ENCODE measurements at places on chromosomes 12 and 14.

- DNase-seq = no peak
These were observed 170.6 kb downstream of the OTOGL start for GRCh38 chr12:80269803-80270552.

DNA sequence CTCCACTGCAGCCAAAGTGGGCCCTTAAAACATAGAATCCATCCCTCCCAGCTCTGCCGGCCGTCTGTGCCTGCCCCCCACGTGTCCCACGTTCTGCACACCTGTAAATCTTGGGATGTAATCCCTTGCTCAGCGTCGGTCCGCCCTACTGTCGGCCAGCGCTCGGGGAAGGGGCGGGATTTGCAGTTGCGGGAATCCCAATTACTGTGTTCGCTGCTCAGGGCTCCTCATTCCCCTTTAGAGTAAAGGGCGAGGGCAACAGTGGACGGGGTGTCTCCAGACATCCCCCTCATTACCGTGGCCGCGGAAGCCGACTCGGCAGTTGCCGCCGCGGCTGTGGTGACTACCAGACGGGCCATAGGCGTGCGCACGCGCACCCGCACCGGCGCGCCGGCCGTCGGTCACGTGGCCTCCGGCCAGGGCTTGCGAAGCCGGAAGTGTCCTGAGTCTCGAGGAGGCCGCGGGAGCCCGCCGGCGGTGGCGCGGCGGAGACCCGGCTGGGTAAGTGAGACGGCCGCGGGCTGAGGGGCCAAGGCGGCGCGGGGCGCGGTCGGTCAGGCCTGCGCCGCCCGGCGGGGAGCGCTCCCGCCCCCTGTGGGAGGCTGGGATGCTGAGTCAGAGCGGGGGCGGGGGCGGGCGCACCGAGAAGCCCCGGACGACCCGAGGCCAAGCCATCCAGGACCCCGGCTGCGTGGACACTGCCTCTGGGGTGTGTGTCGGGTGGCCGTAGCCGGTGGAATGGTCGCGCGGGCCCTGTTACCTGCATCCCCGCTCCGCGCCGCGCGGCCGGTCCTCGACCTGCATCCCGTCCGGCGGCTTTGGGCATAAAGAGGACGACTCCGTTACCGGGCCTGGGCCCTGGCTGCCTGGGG is at the start of gene TBK1:
Gene TBK1 (plus strand): TSS at position 434 of the 872 bp plus-strand sequence. CDS start 3,751 bp downstream, outside the sequence.
- DNase-seq = peak; percentile 83

- DNase-seq = no peak
These were observed 33.7 kb upstream of the MAP1LC3B2 start for GRCh38 chr12:116525418-116526001.

- no peak for DNase-seq
These were observed 30.3 kb downstream of the PDE3A start for GRCh38 chr12:20398686-20399085.

- peak; percentile 76 for DNase-seq
These were observed 4.1 kb downstream of the CD163L1 start for GRCh38 chr12:7439579-7440505.

- no peak for DNase-seq
These were observed 89.9 kb upstream of the RFX4 start for GRCh38 chr12:106492857-106493256.

DNA sequence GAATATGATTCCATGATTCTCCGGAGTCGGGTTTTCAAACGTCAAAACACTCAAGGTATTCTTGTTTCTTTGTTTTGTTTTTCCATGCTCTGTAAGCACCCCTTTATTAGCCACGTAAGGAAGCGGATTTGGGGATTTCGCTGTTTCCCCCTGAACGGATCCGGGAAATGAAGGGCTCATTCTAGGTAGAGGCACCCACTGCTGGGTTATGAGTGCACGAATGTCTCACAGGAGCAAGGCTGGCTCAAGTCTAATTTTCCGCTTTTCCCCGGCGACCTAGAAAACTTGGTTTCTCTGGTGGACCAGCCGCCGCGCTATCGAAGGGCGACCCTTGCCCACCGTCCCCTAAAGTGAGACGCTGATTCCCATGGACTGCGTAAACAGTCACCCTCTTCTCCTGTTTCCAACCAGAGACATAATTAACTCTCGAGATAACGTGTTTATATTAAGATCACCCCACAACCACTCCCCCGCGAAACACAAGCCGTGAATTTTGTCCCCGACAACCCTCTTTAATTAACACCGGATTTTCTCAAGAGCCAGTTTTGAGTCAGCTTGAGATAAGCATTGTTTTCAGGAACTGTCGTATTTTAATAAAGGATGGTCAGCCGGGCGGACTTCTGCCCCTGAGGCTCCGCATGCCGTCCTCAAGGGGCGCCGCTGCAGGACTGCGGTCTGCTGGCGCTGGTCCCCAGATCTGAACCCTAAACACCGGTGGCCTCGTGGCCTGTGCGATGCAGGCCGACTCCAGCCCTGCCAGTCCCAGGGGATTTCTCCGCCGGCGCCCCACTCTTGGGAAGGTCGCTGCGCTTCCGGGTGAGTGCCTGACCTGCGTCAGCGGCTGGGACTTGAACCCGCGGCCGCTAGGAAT is 515 bp upstream of the ABCC9 start:
- DNase-seq = peak; percentile 62

- no peak for DNase-seq
These were observed 49.2 kb upstream of the LTA4H start for GRCh38 chr12:96084624-96085023.

- DNase-seq = peak; percentile 1
These were observed 70.1 kb downstream of the SLC6A15 start for GRCh38 chr12:84842406-84843013.

DNA sequence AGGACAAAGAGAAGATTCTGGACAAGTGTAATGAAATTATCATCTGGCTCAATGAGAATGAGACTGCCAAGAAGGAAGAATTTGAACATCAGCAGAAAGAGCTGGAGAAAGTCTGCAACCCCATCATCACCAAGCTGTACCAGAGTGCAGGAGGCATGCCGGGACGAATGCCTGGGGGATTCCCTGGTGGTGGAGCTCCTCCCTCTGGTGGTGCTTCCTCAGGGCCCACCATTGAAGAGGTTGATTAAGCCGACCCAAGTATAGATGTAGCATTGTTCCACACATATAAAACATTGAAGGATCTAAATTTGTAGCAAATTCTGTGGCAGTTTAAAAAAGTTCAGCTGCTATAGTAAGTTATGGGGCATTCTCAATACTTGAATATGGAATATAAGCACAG is 174.3 kb upstream of the CCND2 start:
- no peak for DNase-seq

GRCh38 chr14:97275276-97275675 is 478.1 kb downstream of the VRK1 start:
- no peak for DNase-seq

DNA sequence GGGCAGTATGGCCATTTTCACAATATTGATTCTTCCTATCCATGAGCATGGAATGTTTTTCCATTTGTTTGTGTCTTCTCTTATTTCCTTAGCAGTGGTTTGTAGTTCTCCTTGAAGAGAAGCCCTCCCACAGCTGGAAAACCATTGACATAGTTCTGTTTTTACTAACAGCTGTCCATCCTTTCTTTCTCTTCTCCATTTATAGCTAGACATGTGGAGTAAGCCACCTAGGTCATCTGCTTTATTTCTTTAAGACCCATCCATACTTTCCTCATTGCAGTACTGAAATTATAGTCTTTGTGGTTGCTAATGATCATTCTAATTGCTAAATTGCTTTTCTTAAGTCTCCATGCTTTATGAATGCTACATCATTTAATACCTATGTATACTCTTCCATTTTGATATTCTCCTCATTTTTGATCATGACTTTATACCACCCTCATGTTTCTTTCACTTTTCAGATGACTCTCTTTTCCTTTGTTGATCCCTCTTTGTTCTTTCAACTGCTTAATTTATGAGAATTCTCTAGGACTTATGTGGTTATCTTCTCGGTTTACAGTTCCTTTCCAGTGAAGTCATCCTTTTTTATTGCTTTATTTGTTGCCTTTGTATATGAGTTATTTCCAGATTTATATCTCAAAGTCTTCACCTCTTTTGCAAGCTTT is 114.2 kb downstream of the PCNX1 start:
- no peak for DNase-seq

- no peak for DNase-seq
These were observed 6.0 kb upstream of the HOXC9 start for GRCh38 chr12:53994009-53994263.

DNA sequence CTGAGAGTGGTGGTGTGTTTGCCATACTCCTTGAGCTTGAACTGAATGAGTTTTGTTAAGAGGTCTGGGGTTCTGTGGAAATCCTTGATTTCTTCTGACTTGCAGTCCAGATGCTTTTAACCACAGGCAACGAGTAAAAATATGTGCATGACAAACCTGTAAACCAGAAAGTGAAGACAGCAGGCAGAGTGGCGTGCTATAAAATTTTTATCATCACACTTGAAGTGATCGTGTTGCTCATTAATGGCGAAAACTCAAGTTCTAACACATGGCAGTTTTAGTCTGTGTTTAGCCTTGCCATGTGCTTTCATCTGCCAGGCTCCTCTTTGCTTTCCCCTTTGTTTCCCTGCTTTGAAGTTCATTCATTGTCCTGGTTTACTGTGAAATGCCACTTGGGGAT is 28.0 kb downstream of the TXNRD1 start:
- DNase-seq = peak; percentile 68

GRCh38 chr12:41993283-41993682 is 151.4 kb downstream of the GXYLT1 start:
- DNase-seq = no peak

DNA sequence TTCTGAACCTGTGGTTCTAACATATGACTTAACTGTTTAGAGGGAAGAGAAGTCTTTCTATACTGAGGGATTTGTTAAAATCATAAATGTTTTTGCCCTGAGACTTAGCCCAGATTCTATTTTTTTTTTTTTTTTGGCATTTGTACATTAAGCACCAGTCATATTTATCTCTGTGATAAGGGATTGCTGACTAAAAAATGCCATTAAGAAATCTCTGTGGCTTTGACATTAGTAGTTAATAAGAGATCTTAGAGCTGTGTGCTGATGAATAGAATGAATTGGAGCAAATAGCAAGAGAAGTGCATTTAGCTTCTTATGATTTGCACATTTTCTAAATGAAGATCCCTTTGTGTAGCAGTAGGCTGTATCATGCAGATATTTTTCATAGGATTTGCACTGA is 32.5 kb downstream of the NFYB start:
- no peak for DNase-seq

DNA sequence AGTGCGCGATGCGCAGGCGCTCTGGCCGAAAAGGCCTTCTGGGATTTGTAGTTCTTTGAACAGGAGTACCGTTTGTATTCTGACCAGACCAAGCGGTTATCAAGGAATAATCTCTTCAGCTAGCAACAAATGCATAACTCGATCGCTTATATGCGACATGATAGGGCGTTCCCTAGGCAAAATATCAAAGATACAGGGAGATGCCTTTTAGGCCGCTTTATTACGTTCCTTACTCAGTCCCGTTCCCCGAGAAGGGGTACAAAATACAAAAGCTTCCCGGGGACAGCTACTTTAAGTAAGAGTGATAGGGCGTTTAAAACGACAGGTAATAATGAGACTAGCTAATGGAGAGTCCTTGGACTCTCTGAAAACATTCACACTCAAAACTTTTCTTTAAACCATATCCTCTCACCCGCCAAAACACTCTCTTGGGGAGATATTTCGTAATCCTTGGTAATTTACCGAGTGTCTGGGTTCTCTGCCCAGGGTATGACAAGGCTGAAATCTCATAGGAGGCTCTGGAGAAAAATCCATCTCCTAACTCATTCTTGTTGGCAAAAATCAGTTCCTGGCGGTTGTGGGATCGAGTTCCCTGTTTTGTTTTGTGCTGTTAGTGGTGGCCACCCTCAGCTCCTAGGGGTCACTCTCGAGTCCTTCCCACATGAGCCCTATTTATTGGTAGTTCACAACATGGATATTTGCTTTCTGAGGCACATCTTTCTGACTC is 412 bp upstream of the SNW1 start:
- peak; percentile 66 for DNase-seq

- no peak for DNase-seq
These were observed 9.5 kb downstream of the POMT2 start for GRCh38 chr14:77311217-77311616.

- no peak for DNase-seq
These were observed 54.1 kb upstream of the BEGAIN start for GRCh38 chr14:100641274-100641860.

GRCh38 chr14:102187568-102188001 is 47.9 kb downstream of the WDR20 start:
- DNase-seq = no peak

Data from NCI-H524 (cell line).